ENCODE measurements at places on chromosomes 6 and 20.

DNA sequence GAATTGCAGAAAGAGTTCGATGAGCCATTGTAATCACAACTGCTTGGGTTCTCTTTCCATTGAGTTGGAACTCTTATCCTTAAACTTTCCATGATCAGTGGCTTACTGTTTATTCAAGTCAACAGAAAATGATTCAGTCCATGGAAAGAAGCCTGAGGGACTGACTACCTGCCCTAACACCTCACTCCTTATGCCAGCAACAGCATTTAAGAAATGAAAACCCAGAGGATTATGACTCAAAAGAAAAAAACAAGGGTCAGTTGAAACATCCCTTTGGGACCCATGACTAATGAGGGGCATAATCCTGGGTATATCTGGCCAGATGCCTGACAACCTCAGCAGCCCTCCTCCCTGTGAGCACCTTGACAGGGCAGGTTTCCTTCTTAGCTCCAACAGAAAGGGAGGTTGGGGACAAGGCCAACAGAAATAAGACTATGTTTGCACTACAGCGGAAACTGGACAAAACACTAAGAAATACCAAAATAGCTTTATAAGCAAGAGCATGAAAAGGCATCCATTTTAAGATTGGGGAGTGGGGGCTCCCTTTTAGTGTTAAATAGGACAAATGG lies 106.7 kb downstream of the MAP3K5 start:
- DNase-seq: no peak

GRCh38 chr6:2450546-2450945 lies 205.1 kb upstream of the GMDS start:
- DNase-seq: no peak

DNA sequence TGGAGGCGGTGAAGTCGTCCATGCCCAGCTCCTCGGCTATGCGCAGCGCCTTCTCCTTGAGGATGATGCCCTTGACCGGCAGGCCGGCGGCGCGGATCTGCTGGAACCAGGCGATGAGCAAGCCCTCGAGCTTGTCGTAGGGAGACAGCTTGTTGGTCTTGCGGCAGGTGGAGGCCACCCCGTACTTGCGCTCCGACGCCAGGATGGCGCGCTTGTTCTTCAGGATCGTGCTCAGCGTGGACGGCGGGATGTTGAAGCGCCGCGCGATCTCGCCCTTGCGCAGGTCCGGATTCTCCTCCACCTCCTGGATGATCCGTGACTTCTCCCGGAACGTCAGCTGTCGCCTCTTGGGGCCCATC lies 435 bp downstream of the CENPB start:
- DNase-seq: peak; percentile 42

- no peak for DNase-seq
These were observed 75.8 kb downstream of the CDH22 start for GRCh38 chr20:46232539-46232938.

DNA sequence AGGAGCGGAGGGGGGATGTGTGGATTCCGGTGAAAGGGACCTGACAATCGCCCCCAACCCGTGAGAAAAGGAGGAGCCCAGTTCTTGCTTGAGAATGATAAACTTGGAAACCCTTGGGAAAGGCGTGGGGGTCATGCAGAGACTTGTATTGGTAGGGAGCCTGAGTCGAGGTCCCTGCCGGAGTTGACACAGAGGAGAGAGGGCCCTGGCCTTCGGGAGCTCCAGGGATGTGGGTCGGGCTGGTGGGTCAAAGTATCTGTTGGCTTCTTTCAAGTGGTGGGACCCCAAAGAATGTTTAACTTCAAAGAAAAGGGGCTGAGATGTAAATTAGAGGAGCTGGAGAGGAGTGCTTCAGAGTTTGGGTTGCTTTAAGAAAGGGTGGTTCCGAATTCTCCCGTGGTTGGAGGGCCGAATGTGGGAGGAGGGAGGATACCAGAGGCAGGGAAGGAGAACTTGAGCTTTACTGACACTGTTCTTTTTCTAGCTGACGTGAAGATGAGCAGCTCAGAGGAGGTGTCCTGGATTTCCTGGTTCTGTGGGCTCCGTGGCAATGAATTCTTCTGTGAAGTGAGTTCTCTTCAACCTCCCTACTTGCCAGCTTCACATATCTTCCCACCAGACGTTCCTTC lies 571 bp downstream of the CSNK2B start:
- DNase-seq: no peak

DNA sequence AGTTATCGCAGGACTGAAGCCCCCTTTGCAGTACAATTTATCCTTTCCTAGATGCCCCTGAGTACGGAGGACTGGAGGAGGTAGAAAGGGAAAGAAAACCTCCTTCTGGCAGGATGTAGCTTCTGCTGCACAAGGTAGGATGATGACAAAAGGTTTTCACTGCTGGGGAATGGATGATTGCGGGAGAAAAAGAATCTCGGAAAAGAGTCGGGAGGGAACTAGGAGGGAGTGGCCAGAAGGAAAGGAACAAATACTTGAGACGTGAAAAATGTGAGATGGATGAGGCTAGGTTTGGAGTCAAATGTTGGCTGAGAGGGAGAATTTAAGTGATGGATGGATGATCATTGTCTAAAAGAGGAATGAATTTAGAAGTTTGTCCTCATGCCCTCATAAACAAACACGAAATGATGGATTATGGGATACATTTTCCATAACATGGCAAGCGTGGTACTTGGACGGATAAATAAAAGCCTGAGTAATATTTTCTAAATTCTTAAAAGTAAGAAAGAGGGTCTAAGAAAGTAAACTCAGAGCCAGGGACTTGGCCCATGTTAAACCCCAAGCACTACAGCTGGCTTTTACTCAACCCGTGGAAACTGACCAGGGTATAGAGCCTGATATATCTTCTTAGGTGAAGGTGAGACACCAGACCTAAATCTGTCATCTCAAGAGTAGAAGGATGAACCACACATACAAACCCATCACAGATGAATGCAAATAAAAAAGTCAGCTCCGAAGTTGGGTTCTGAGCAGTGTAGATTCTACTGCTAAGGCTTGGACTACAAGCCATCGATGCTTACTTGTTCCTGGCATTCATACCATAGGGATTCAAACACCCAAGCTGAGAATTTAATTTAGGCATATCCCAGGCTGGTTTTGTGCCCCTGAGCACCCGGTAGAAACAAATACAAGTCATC lies 72.4 kb downstream of the HFE start:
- no peak for DNase-seq

DNA sequence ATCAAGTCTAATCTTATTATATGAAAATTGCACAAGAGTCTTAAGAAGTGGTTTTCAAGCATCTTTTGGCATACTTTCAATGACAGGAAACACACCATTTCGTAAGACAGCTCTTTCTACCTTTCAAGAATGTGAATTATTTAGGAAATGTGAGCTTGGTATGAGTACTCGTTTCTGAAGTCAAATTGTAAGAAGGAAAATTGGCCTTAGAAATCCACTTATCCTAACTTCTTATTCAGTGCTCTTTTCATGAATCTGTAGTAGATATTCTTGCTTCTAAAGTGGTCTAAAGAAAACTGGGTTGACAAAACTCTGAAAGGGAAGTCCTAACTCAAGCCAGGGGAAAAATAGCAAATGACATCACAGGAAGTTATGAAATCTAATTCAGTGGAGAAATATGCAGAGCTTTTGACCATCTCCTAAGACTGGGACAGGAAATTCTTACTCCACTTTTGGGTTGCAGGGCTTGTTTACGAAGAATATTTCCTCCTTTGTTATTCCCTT lies 38.5 kb upstream of the OGFRL1 start:
- DNase-seq: peak; percentile 12

DNA sequence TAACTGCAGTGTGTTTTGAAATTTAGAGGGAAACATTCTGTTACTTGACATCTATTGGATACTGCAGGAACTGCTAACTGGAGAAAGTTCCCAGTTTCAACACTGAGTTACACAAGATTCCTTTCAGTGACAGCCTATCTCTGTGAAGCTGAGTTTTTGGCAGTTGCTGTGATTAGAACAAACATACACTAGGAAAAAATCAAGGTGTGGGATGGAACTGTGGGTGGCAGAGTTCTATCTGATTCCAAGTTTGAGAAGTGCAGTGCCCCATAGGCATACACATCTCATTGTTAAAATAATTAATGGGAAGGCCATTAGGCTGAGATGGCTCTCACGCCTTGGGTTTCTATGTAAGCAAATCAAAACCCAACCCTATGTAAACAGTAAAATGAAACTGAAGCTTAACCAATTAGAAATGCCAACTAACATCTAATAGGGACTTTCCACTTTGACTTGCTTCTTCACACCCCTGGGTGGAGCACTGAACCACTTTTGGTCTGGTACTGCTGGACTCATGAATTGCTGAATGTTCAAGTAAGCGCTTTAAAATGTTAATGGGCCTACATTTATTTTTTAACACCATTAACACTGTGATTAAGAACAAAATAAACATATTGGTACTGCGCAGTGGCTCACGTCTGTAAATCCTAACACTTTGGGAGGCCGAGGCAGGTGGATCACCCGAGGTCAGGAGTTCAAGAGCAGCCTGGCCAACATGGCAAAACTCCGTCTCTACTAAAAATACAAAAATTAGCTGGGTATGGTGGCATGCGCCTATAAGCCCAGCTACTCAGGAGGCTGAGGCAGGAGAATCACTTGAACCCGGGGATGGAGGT lies 55.2 kb upstream of the TBC1D7 start:
- DNase-seq: peak; percentile 79

DNA sequence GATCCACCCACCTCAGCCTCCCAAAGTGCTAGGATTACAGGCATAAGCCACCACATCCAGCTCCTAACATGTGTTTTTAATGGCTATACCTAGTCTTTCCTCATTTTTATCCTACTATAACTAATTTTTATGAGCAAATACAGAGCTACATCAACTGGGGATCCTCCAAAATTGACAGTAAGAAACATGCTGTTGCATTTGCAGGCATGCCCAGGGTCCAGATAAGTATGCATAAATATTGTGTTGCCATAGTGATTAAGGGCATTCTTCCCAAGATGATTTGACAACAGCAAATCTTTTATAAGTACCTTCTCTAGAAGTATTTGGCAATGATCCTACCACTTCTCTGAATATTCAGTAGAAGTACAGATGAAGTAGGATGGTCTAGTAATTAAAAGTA lies 41.9 kb upstream of the MOXD1 start:
- no peak for DNase-seq

DNA sequence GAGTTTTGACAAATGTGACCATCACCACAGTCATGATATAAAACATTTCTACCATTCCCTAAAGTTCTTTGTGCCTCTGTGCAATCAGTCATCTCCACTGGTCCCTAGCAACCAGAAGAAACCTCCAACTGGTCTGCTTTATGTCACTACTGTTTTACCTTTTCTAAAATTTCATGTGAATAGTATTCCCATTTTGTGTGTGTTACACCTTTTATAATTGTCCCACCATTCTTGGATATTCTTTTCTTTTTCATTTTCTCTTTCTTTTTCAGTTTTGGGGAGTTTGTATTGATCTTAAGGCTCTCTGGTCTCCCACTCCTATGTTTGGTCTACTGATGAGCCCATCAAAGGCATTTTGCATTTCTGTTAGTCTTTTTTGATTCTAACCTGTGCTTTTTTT lies 95.4 kb downstream of the NCOA3 start:
- no peak for DNase-seq

- DNase-seq: peak; percentile 42
These were observed 117.8 kb downstream of the RTN4IP1 start for GRCh38 chr6:106511288-106512047.

- no peak for DNase-seq
These were observed 90.5 kb downstream of the BTBD9 start for GRCh38 chr6:38549180-38549579.

DNA sequence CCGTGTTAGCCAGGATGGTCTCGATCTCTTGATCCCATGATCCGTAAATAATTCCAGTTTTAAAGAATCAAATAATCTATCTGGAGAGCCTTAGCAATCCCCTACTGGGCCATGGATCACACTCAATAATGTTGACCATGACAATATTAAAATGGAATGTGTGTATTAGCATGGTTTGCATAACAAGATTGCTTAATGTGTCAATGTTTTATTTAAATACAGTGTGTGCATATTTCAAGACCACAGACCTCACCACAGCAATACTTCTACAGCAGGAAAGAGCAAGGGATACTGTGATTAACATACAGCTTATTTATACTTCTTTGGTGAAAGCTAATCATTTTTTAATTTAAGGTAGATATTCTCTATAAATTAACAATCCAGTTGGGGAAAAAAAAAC lies 470.4 kb downstream of the TFAP2B start:
- no peak for DNase-seq

GRCh38 chr20:63578224-63579016 lies 4.4 kb upstream of the HELZ2 start:
- DNase-seq: no peak

DNA sequence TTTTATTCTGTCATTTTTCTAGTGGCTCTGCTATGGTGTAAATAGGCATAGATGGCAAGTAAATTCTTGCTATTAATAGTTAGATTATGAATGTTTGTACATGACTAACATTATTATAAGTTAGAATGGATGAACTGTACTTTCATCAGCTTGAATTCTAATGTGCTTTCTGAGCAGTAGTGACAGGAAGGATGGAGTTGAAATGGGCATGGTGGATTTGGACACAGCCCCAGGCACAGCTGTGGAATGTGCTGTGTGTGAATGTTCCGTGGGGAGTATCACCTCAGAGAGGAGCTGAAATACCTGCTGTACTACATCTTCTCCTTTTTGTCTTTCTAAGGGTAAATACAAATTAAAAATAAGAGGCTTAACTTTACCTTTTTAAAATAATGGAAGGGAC lies 66.8 kb downstream of the FBXO5 start:
- no peak for DNase-seq

DNA sequence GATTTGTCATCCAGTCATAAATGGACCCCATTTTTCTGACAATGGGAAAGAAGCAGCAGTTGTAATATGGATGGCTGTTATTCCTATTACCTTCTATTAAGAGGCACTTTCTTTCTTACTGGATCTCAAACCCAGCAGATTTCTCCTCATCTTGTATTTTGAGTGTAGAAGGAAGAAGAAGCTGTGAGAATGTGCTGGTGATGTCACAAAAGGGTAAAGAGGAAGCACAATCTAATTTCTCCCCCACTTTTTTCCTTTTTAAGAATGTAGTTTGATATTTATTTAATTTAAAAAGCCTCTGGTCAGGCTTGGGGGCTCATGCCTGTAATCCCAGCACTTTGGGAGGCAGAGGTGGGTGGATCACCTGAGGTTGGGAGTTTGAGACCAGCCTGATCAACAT lies 100.0 kb upstream of the JARID2 start:
- no peak for DNase-seq

GRCh38 chr20:6707321-6707831 lies 60.1 kb upstream of the BMP2 start:
- DNase-seq: no peak

GRCh38 chr20:1674361-1674760 lies 16.8 kb upstream of the SIRPG start:
- peak; percentile 65 for DNase-seq

DNA sequence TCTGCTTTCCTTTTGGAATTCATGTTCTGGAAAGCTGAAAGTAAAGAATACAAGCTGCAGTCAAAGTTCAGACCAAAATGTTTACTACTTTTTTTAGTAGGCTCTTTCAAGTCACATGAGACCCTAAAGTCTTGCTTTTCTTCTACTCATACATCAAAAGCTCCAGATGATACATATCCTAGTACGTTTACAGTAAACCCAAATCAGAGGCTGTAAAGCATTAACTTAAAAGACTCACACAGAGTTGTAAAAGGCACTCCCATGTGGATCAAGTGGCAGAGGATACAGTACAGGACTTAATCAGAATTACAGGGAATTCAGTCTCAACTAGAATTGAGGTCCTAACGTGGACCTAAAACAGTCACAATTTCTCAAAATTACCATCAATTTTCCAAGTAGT lies 40.7 kb downstream of the STK38 start:
- DNase-seq: no peak
